ENCODE measurements at places on chromosomes 5 and 9. TPM values are rescaled to one million over a fixed set of nuclear protein-coding genes. Genes with fewer than 3 reads are reported as not detected.

GRCh38 chr9:5072871-5073270, 87.8 kb downstream of the JAK2 start:
- peaks cover 30% of the 10 kb centered on the region for H3K36me3 ChIP-seq
- no peak overlapping the region for H3K4me3 ChIP-seq
- no peaks in the 10 kb centered on the region for H3K27me3 ChIP-seq
- peak; percentile 2 for DNase-seq
- no peaks in the 10 kb centered on the region for H3K4me1 ChIP-seq

Gene ZNF608
- 2.1 TPM for total RNA-seq

- H3K4me3 ChIP-seq: no peak overlapping the region
- peaks cover 4% of the 10 kb centered on the region for H3K4me1 ChIP-seq
- H3K36me3 ChIP-seq: no peaks in the 10 kb centered on the region
- H3K27me3 ChIP-seq: peaks cover 11% of the 10 kb centered on the region
- DNase-seq: peak; percentile 44
These were observed 169.1 kb downstream of the CAAP1 start for GRCh38 chr9:26723486-26723885.

GRCh38 chr5:79547982-79548381, 34.0 kb upstream of the HOMER1 start:
- H3K4me3 ChIP-seq: no peak overlapping the region
- no peak overlapping the region for H3K27ac ChIP-seq
- H3K4me1 ChIP-seq: no peaks in the 10 kb centered on the region
- no peaks in the 10 kb centered on the region for H3K27me3 ChIP-seq

Gene PIP5KL1
- total RNA-seq: 5.5 TPM

- peaks cover 5% of the 10 kb centered on the region for H3K36me3 ChIP-seq
- peaks cover 9% of the 10 kb centered on the region for H3K4me1 ChIP-seq
- no peak overlapping the region for H3K27ac ChIP-seq
- no peak for DNase-seq
- H3K4me3 ChIP-seq: no peak overlapping the region
- no peaks in the 10 kb centered on the region for H3K27me3 ChIP-seq
These were observed 120.7 kb downstream of the PCSK1 start for GRCh38 chr5:96312383-96312782.

DNA sequence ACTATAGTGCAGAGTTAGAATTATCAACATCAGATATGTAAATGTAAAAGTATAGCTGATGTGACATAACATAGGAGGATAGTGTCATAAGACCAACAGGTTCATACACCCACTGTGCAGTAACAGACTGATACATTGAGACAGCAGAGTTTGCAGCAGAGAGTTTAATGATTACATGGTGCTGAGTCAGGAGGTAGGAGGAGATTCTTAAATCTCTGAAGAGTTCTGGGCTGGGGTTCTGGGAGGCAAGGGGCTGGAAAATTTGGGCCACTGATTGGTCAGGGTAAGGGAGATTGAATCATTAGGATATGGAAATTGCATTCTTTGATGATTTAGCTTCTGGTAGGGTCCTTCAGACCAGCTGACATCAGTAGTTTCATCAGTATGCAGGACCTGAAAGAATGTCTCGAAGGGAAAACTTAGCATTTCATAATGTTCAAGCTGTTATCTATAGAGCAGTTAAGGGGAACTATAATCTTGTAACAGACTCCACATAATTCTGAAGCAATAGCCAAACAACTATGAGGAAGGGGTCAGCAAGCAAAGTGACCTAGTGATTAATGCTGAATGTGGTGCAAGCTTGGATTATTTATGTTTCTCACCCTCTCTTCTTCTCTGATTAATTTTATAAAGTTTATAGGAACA, 35.6 kb downstream of the CCL28 start:
- no peaks in the 10 kb centered on the region for H3K27me3 ChIP-seq
- H3K27ac ChIP-seq: no peak overlapping the region
- H3K36me3 ChIP-seq: no peaks in the 10 kb centered on the region

DNA sequence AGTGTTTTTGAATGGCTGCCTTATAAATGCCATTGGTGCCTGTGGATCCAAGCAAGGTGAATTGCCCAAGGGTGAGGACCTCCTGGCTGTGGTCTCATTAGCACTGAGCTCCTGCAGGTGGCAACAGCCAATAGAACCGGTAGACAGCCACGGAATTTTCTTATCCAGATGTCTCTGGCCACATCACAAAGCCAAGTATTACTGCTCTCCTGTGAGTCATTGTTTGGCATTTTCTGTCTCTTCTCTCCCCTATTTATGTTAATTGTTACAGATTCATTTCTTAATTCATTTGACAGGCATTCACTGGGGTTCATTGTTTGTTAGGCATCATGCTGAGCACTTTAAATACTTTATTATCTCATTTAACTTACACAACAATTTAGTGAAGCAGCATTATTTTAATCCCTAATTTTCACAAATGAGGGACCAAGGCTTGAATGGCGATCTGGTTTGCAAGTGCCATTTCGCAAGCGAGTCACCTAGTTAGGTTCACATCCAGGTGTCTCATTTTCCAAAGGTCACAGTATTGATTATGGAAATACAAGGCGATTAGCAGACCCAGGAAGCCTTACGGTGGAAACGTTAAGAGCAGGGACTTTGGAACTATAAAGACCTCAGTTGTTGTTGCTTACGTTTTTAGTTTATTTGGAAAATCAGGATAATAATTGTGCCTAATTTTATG, 58.2 kb upstream of the DPYSL3 start:
- no peak overlapping the region for H3K4me3 ChIP-seq
- peak; percentile 72 for DNase-seq
- no peaks in the 10 kb centered on the region for H3K36me3 ChIP-seq
- no peaks in the 10 kb centered on the region for H3K27me3 ChIP-seq
- H3K4me1 ChIP-seq: peaks cover 6% of the 10 kb centered on the region
- no peak overlapping the region for H3K27ac ChIP-seq

DNA sequence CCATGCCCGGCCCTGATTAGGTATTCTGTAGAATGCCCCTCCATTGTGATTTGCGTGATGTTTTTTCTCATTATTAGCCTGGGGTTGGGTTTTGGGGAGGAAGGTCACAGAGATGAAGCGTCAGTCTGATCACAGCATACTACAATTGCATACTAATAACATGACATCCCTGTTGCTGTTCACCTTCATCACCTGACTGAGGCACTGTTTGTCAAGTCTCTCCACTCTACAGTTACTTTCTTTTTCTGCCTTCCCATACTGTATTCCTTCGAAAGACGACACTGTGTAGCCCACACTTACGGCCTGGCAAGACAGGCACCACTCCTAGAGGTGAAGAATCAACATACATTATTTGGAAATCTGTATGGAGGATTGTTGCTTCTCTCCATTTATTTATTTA, 5.5 kb downstream of the ZNF354C start:
- peaks cover 52% of the 10 kb centered on the region for H3K36me3 ChIP-seq
- H3K27me3 ChIP-seq: no peaks in the 10 kb centered on the region
- H3K4me1 ChIP-seq: peaks cover 6% of the 10 kb centered on the region
- H3K4me3 ChIP-seq: no peak overlapping the region
- DNase-seq: no peak

GRCh38 chr9:72960446-72960845, 7.6 kb upstream of the ALDH1A1 start:
- H3K27ac ChIP-seq: no peak overlapping the region
- H3K4me3 ChIP-seq: no peak overlapping the region
- no peaks in the 10 kb centered on the region for H3K36me3 ChIP-seq
- H3K4me1 ChIP-seq: no peaks in the 10 kb centered on the region
- no peak for DNase-seq
- no peaks in the 10 kb centered on the region for H3K27me3 ChIP-seq

DNA sequence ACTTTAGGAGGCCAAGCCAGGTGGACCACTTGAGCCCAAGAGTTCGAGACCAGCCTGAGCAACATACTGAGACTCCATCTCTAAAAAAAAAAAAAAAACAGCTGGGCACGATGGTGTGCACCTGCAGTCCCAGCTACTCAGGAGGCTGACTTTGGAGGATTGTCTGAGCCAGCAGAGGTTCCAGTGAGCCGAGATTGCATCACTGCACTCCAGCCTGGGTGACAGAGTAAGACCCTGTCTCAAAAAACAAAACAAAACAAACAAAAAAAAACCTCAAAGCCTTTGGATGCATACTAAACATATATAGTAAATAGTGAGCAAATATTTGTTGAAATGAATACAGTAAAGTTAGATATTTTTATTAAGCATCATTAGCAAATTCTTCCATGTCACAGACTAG, 5.3 kb downstream of the SLC35D2 start:
- no peaks in the 10 kb centered on the region for H3K27me3 ChIP-seq
- no peaks in the 10 kb centered on the region for H3K36me3 ChIP-seq
- DNase-seq: no peak
- H3K4me3 ChIP-seq: no peak overlapping the region
- peaks cover 6% of the 10 kb centered on the region for H3K4me1 ChIP-seq

- peak; percentile 95 for DNase-seq
- 0 out of 2 replicates have a peak overlapping the region, but pooled peaks have one; percentile 8 for H3K4me3 ChIP-seq
- H3K36me3 ChIP-seq: no peaks in the 10 kb centered on the region
- H3K27ac ChIP-seq: peak overlapping the region; percentile 99
These were observed 30.2 kb upstream of the DUSP1 start for GRCh38 chr5:172801179-172801671.

Gene PLPPR1
- total RNA-seq: not detected

- no peak overlapping the region for H3K4me3 ChIP-seq
- peaks cover 4% of the 10 kb centered on the region for H3K27me3 ChIP-seq
- H3K36me3 ChIP-seq: no peaks in the 10 kb centered on the region
- no peak for DNase-seq
- no peaks in the 10 kb centered on the region for H3K4me1 ChIP-seq
These were observed 53.9 kb upstream of the RNU6ATAC start for GRCh38 chr9:134218230-134218629.

Gene CD14
- total RNA-seq: 6.1 TPM

DNA sequence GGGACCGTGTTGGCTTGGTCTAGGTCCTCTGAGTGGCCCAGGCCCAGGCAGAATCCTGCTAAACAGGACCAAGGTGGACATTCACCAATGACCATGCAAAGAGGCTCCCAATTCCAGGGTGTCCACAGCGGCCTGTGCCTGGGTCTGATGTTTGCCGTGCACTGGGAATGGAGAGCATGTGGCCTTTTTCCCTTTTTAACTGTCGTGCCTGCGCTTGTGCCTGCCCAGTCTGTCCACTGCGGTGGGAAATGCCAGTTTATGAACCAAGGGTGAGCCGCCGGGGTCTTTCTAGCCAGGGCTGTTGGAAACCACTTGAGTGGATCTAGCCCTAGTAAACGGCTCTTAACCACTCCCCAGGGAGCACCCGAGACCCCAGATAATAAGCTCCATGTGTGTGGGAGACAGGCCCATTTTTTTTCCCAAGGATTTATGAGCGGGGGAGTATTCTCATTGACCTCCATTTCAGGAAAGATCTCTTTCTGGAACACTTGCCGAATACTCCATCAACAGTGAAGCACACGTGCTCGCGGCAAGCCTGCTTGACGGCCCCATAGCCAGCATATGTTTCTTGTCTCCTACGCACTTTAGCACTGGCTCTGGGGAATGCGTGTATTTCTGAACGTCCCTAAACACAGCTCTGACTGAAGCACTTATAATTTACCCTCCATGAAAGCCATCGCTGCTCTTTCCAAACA, 93.2 kb upstream of the PHYKPL start:
- no peaks in the 10 kb centered on the region for H3K4me1 ChIP-seq
- H3K27me3 ChIP-seq: 0 out of 2 replicates have a peak, but pooled peaks cover 3% of the 10 kb centered on the region
- no peak overlapping the region for H3K27ac ChIP-seq
- no peak for DNase-seq
- H3K36me3 ChIP-seq: no peaks in the 10 kb centered on the region
- no peak overlapping the region for H3K4me3 ChIP-seq

Gene TAF11L6
- total RNA-seq: not detected

DNA sequence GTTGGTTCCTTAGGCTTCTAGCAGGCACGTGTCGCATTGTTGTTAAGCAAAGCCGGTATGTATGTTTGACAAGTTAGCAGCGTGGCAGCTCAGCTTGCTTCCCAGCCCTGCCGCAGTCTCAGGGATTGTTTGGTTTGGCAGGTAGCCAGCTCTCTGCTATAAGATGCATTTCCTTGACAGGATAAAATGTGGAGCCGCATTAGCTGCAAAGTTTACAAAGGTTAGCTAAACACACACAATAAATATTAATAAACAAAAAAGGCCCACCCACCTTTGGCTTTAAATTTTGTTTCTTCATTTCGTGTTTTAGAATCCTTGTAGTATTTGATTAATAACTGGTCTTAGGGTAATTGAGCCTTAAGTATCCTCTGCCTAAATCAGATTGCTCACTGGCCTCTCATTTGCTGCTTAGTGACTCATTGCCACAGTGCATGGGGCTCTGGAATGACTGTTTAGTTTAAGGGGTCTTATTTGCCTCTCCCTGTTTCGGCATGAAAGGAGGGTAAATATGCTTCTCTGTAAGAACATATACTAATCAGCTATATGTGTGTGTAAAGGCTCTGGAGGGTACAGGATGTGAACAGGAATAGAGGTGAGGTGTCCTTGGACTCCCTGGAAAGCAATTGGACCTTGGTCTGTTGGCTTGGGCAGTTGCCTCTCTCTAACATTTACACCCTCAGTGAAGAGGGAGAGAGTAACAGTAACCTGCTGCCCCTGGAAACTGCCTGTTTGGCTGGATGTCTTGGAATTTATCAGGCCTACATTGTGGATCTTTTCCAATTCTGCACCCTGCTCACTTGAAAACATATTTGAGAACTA, 122.0 kb downstream of the GDNF start:
- no peak overlapping the region for H3K4me3 ChIP-seq
- no peak overlapping the region for H3K27ac ChIP-seq
- DNase-seq: peak; percentile 53

- H3K4me3 ChIP-seq: no peak overlapping the region
- no peak overlapping the region for H3K27ac ChIP-seq
- H3K36me3 ChIP-seq: no peaks in the 10 kb centered on the region
These were observed 9.4 kb downstream of the B4GALT7 start for GRCh38 chr5:177609076-177610059.

DNA sequence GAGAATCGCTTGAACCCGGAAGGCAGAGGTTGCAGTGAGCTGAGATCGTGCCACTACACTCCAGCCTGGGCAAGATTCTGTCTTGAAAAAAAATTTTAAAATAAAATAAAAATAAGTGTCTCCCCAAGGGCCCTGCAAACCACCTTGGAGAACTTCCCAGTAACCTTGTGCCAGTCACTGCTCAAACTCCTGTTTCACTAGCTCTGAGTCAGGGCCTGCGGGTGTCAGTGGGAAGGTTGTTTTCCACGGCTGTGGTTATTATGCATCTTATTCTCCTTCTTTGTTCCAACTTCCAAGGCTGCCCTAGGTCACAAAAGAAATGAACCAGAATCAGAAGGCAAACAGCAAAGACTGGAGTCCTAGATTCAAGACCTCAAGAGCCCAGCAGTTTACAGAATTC, 246.7 kb downstream of the ADAMTSL1 start:
- DNase-seq: peak; percentile 93
- peaks cover 50% of the 10 kb centered on the region for H3K36me3 ChIP-seq
- peaks cover 33% of the 10 kb centered on the region for H3K4me1 ChIP-seq
- H3K27ac ChIP-seq: peak overlapping the region; percentile 67

DNA sequence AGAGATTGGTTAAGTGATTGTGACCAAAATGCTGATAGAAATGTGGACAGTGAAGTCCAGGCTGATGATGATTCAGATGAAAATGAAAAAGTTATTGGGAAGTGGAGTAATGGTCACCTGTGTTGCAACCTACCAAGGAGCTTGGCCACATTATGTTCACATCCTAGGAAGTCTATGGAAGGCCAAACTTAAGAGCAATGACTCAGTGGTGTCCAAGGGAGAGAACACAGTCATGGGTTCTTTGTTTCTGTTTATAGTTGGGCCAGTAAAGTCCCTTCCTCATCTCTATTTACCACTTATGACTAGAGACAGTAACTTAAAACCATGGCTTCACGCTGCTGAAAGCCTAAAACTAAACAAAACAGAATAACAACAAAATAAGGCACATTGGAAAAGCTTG, 555.3 kb upstream of the DAB2 start:
- peak; percentile 1 for DNase-seq
- no peaks in the 10 kb centered on the region for H3K27me3 ChIP-seq
- no peak overlapping the region for H3K27ac ChIP-seq
- no peaks in the 10 kb centered on the region for H3K36me3 ChIP-seq
- no peaks in the 10 kb centered on the region for H3K4me1 ChIP-seq

- H3K4me3 ChIP-seq: no peak overlapping the region
- H3K27me3 ChIP-seq: no peaks in the 10 kb centered on the region
- H3K27ac ChIP-seq: no peak overlapping the region
- no peak for DNase-seq
These were observed 380.5 kb upstream of the SMC2 start for GRCh38 chr9:103713631-103714030.

All from GM23248 (cell line).